ENCODE measurements at places on chromosomes 12 and 14.

DNA sequence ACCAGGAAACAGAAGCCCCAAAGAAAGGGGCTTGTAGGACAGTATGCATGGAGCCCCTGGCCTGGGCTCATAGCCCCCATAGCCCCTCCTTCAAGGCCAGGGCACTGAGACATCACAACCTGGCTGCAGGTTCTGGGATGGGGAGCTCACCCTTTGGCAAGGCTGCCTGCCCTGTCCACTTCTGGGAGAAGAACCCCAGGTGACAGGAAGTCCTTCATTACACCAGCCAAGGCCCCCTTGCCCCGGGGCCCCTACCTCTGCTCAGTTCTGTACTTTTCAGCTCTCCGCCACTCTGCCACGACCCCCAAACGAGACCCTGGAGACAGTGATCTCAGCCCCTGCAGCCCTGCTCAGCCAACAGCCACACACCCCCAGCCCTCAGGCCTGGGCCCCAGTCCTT, 223.2 kb upstream of the RTL1 start:
- DNase-seq: no peak

DNA sequence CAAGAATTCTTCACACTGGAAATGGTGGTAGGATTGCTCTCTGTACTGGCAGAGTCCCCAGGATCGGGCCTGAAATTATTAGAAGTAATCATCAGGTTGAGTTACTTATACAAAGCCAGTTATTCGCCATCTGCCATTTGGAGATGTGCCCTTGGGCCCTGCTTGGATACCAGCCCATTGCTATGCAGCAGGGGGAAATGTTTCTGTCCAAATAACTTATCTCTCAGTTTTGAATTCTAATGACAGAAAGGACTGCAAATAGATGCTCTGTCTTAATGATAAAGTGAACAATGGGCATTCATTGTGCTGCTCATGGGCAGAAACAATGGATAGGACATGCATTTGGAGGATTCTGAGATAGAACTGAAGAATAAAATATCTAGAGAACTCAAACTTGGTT, 139.1 kb upstream of the PELI2 start:
- no peak for DNase-seq

GRCh38 chr12:989751-990660, 1.0 kb upstream of the ERC1 start:
- DNase-seq: peak; percentile 38

DNA sequence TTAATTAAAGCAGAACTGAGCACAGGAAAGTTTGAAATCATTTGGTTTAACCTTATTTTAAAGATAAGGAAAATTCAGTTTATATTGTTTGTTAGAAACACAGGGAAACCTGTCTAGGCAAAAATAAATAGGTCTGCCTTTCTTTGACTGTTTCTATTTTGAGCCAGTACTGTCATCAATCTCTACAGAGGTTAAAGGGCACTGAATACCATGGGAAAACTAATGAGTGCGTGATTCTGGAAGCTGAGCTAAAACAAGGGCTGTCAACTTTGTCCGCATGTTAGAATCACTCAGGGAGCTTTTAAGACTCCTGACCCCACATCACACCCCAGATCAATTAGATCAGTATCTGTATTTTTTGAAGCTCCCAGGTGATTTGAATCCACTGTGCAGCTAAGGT, 38.8 kb downstream of the NOPCHAP1 start:
- DNase-seq: no peak

DNA sequence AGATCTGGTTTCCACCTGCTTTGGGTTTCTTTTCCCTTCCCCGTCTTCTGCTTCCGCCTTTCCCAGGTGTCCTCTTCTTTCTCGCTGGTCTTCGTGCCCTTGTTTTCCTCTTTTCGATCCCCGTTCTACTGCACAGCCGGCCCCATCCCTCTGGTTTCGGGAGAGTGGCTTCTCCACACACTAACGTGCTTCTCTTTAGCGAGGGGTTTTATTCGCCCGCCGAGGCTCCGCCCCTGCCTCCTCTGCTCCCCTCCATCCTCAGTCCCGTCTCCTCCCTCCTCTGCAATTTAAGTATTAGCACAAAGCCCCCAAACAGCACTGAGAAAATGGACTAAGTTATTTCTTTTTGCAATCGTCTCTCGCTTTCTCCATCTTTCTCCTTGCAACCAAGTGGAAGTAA, at the start of gene SLC7A8:
TSS of gene SLC7A8 (minus strand) at position 182 of the 400 bp plus-strand sequence. CDS start 746 bp downstream, outside the sequence.
- no peak for DNase-seq

DNA sequence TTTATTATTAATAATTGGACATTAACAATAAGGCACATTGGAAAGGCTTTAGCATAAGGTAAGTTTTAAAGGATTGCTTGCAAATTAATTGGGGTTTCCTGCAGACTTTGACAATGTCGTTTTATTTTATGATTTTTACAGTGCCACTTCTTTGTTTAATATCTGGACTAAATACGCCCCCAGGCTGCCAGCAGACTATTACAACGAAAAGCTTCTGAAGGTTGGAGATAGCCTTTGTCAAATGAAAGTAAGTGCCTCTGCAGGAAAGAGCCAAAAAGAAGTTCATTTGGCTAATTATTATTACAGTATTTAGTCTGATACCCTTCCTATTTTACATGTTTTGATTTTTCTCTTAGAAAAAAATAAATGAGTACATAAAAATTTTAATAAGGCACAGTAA, 11.3 kb downstream of the CFAP54 start:
- no peak for DNase-seq

- DNase-seq: no peak
Observed at GRCh38 chr12:40745386-40745785, 53.1 kb downstream of the CNTN1 start.

GRCh38 chr14:96316087-96316486, 47.1 kb downstream of the ATG2B start:
- no peak for DNase-seq

DNA sequence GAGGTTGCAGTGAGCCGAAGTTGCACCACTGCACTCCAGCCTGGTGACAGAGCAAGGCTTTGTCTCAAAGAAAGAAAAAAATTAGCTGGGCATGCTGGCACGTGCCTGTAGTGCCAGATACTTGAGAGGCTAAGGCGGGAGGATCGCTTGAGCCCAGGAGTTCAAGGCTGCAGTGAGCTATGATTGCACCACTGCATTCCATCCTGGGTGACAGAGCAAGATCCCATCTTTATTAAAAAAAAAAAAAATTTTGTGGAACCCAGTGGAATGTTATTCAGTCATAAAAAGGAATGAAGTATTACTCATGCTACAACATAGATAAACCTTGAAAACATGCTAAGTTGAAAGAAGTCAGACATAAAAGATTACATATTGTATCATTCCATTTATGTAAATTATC, 8.3 kb upstream of the ERBB3 start:
- DNase-seq: no peak

- no peak for DNase-seq
Observed at GRCh38 chr14:72700338-72701236, 193.3 kb downstream of the DPF3 start.

- DNase-seq: no peak
Observed at GRCh38 chr12:127567531-127567930, 699.4 kb upstream of the TMEM132C start.

GRCh38 chr12:51028813-51029150, 2.6 kb upstream of the SLC11A2 start:
- DNase-seq: no peak

DNA sequence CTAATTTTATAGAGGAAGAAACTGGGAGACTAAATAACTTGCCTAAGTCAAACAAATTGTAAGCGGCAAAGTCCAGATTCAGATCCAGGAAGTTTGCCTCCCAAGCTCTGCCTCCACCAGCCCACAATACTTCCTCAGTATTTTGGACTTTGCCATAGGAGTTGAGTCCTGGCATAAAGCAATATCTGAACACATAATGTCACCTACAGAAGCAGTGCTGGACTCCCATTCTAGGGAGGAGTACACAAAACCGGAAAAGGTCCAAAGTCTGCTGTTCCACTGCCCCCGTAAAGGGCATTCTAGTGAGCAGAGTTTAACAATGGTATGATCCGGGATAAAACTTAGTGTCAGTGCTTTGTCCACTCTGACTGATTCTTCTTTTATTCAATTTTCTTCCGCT, 340.5 kb downstream of the FUT8 start:
- DNase-seq: no peak

GRCh38 chr12:98126637-98127335, 388.6 kb upstream of the TMPO start:
- no peak for DNase-seq

GRCh38 chr14:95346266-95346665, 26.6 kb upstream of the CLMN start:
- no peak for DNase-seq

DNA sequence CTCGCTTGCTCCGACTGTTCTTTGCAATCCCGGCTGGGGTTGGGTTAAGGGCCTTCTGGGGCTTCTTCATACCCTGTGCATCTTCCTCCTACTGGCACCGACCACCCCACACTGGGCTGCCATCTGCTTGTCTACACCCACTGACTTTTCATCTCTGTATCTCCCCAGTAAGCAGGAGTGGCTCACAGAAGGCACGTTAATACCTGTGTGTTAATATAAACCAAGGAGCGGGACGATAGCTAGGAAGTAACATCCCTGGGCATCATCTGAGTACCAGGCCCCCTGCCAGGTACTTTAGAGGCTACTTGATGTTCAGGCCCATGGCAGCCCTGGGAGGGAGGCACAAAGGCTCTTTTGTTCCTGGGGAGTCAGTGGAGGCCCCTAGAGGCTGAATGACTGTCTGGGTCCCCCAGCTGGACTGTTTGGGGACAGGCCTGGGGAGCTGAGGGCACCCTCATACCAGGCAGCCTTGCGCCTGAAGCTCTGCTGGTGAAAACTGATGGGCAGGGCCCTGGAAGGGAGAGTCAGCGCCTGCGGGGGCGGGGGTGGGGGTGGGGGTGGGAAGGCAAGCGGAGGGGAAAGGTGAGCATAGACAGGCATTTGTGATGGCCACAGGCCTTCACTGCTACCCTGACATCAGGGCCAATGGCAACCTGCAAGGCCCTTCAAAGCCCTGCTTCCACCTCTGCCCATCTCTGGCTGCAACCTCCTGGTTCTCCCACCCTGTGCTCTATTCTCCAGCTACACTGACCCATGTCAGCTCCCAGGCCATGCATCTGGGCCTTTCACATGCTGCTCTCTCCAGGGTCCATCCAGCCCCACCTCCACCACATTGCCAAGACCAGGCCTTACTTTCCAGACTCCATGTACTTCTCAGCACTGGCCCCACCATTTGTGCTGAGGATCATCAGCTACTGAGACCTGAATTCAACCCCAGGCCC, 34.2 kb upstream of the DEGS2 start:
- DNase-seq: no peak

DNA sequence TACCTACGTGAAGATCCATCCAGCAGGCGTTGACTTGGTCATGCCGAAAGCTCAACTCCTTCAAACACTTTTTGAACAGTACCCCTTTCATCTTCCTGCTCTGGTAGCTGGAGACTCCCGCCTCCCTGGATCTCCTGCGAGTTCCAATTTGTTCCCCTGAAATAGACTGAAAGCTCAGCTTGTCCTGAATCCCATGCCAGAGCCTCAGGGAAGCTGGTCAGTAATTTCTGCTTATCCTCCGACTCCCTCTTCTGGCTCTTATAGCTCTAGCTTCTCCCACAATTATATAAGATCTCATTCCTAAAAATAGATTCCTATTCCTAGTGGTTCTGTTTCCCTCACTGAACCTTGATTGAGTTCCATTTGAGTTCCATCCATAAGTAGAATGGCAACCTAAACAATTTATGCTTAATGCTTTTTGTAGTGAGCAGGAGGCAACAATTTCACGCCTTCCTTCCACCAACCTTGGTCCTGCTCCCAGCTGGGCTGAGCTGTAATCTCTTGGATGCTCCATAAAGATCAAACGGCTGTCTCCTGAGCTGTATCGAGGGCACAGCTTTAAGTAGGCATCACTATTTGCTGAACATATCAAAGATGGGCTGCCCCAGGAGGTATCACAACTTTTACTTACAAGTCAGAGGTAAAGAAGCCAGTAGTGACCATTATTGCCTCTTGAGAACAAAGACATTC, 8.0 kb upstream of the TMEM132C start:
- DNase-seq: no peak

DNA sequence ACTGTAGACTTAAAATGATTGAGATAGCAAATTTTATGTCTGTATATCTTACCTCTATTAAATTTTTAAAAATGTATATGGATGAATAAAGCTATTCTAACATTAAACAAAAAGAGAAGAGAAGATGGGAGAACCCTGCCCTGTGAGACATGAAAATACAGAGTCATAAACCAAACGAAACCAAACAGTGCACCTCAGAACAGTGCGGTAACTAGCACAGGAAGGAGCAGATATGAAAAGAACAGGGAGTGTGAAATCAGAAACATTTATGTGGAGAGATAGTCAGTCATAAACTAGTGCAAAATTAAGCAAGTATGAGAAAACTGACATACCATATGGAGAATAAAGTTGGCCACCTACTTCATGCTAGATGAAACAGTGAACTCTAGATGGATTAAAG, 135.1 kb downstream of the ERC1 start:
- DNase-seq: no peak

- DNase-seq: no peak
Observed at GRCh38 chr14:94116701-94117100, 6.2 kb downstream of the IFI27 start.

GRCh38 chr12:21989819-21990412, 48.7 kb upstream of the ABCC9 start:
- DNase-seq: no peak

- no peak for DNase-seq
Observed at GRCh38 chr12:27899151-27899661, 73.3 kb downstream of the PTHLH start.

GRCh38 chr14:93984987-93985410, 8.6 kb upstream of the ASB2 start:
- no peak for DNase-seq

DNA sequence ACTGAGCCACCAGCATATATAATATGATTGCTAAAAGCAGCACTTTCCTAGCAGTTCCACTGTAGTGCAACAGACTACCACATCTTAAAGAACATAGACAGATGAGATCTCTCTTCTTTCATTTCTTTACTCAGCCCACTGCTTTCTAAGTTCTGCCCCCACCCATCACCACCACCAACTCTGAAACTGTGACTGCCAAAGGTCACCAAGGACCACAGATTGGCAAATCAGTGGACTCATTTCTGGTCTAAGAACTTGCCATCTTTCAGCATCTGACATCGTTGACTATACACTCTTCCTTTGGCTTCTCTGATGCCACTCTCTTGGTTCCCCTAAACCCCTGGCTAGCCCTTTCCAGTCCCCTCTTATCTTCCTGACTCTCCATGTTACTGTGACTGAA, 38.4 kb downstream of the IFNG start:
- DNase-seq: no peak

GRCh38 chr12:15858353-15858752, 23.8 kb upstream of the STRAP start:
- DNase-seq: no peak

GRCh38 chr12:84696908-84697540, 215.6 kb downstream of the SLC6A15 start:
- DNase-seq: no peak

GRCh38 chr12:103249607-103250006, 246.2 kb downstream of the C12orf42 start:
- DNase-seq: no peak

Data from activated naive CD4-positive, alpha-beta T cell (primary cell).